ENCODE measurements at places on chromosomes 3 and 15.

DNA sequence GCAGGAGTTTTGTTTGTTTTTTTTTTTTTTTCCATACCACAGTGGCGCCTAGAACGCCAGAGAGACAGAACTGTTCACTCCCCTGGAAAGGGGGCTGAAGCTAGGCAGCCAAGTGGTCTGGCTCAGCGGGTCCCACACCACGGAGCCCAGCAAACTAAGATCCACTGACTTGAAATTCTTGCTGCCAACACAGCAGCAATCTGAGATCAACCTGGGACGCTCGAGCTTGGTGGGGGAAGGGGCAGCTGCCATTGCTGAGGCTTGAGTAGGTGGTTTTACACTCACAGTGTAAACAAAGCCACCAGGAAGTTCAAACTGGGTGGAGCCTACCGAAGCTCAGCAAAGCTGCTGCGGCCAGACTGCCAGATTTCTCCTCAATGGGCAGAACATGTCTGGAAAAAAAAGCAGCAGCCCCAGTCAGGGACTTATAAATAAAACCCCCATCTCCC lies 29.8 kb downstream of the SPICE1 start:
- peaks cover 7% of the 10 kb centered on the region for H3K36me3 ChIP-seq
- H3K27ac ChIP-seq: no peak overlapping the region
- no peaks in the 10 kb centered on the region for H3K27me3 ChIP-seq
- DNase-seq: no peak
- no peak overlapping the region for H3K4me3 ChIP-seq

- no peaks in the 10 kb centered on the region for H3K27me3 ChIP-seq
- no peaks in the 10 kb centered on the region for H3K36me3 ChIP-seq
- no peak overlapping the region for H3K4me3 ChIP-seq
- no peaks in the 10 kb centered on the region for H3K4me1 ChIP-seq
- no peak overlapping the region for H3K27ac ChIP-seq
- no peak for DNase-seq
Measured at GRCh38 chr15:98147415-98147814, 186.9 kb downstream of the ARRDC4 start.

DNA sequence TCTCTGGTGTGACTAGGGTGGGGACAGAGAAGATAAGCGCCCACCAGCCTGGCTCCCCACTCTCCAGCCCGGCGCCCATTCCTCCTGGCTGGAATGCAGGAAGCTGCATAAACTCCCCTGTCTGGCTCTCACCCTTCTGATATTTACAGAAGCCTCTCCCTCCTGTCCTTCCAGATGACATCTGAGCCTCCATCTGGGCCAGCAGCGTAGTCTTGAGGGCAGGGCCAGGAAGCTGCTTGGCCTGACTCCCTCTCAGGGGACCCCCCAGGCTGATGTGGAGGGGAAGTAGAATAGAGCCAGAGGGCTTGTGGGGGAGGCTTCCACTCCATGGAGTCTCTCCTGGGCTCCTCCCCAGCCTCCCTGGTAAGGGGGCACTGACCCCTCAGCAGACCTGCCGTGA lies 49.9 kb downstream of the LINGO1 start:
- no peak for DNase-seq
- H3K27ac ChIP-seq: no peak overlapping the region
- H3K27me3 ChIP-seq: no peaks in the 10 kb centered on the region
- H3K36me3 ChIP-seq: no peaks in the 10 kb centered on the region

- no peak for DNase-seq
- H3K4me1 ChIP-seq: no peaks in the 10 kb centered on the region
- H3K4me3 ChIP-seq: no peak overlapping the region
Measured at GRCh38 chr15:20645956-20646355, 104.4 kb upstream of the GOLGA6L6 start.

- peaks cover 4% of the 10 kb centered on the region for H3K4me1 ChIP-seq
- H3K4me3 ChIP-seq: no peak overlapping the region
- DNase-seq: no peak
- H3K27me3 ChIP-seq: no peaks in the 10 kb centered on the region
- no peaks in the 10 kb centered on the region for H3K36me3 ChIP-seq
Measured at GRCh38 chr15:58434334-58434875, 2.6 kb downstream of the LIPC start.

GRCh38 chr15:67865766-67866165 lies 25.9 kb upstream of the RNU6-1 start:
- DNase-seq: no peak
- H3K4me3 ChIP-seq: no peak overlapping the region
- no peaks in the 10 kb centered on the region for H3K27me3 ChIP-seq
- H3K27ac ChIP-seq: no peak overlapping the region
- H3K4me1 ChIP-seq: no peaks in the 10 kb centered on the region
- H3K36me3 ChIP-seq: no peaks in the 10 kb centered on the region

- DNase-seq: no peak
- H3K4me1 ChIP-seq: no peaks in the 10 kb centered on the region
- H3K36me3 ChIP-seq: no peaks in the 10 kb centered on the region
Measured at GRCh38 chr15:34124651-34125050, 22.8 kb downstream of the PGBD4 start.

DNA sequence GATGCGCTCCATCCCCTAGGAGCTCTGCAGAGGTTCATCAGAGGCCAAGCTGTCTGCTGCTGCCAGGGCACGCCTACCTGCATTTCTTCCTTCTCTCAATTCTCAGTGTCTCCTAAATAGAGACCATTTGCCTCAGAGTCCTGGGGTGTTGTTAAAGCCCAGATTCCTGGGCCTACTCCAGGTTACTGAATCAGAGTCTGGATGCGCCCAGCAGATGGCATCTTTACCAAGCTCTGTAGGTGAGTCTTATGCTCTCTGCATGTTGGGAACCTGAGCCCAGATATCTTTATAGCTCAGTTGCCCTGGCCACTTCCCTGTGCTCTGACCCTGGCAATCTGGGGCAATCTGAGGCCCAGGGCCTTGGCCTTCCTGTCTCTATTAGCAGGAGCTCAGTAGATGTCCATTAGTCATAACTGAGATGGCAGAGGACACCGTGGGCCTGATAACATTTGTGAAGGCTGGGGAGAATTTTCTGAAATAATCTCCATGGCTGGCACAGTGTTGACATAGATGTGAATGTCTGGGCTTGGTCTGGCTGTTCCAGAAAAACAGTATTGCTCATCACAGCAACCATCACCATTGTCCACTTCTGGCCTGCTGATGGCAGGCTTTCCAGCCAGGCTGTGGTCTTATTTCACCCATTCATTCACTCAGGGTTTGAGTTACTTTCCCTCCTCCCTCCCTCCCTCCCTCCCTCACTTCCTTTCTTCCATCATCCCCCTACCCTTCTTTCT lies 13.3 kb upstream of the RBP1 start:
- no peak for DNase-seq
- H3K4me3 ChIP-seq: no peak overlapping the region
- H3K4me1 ChIP-seq: peaks cover 43% of the 10 kb centered on the region
- no peak overlapping the region for H3K27ac ChIP-seq
- H3K36me3 ChIP-seq: no peaks in the 10 kb centered on the region
- no peaks in the 10 kb centered on the region for H3K27me3 ChIP-seq

GRCh38 chr3:168813225-168813802 lies 717.6 kb upstream of the GOLIM4 start:
- no peaks in the 10 kb centered on the region for H3K4me1 ChIP-seq
- no peak overlapping the region for H3K4me3 ChIP-seq
- no peaks in the 10 kb centered on the region for H3K27me3 ChIP-seq
- H3K36me3 ChIP-seq: no peaks in the 10 kb centered on the region
- H3K27ac ChIP-seq: no peak overlapping the region
